Inflammatory macrophage treated with lipopolysaccharide for 4 hours (primary cell): ENCODE measurements at places on chromosomes 6 and 20.

- no peak for DNase-seq
These were observed 231.4 kb downstream of the ARID1B start for GRCh38 chr6:157008568-157008967.

DNA sequence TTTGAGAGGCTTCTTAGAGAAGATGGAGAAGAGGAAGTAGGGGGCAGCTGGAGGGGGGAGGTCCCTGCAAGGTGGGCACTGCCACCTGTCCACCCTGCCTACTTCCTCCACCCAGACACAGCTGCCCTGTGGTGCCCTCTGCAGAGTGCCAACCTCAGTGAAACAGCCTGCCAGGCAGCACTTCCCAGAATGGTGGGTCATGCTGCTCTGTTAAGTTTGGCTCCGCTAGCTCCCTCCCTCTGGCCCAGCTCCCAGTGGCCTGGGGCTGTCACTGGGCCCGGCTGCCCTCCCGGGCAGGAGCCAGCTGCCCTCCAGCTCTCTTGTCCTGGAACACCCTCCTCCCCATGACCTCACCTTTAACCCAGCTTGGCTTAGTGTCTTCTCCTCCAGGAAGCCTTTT lies 5.1 kb upstream of the EPB41L1 start:
- no peak for DNase-seq

- DNase-seq, result no peak
These were observed 10.8 kb downstream of the DYNLRB1 start for GRCh38 chr20:34527016-34527415.

- DNase-seq, result no peak
These were observed 144.8 kb downstream of the SASH1 start for GRCh38 chr6:148487461-148487860.

GRCh38 chr20:24914388-24915241 lies 34.5 kb upstream of the CST7 start:
- DNase-seq, result no peak

DNA sequence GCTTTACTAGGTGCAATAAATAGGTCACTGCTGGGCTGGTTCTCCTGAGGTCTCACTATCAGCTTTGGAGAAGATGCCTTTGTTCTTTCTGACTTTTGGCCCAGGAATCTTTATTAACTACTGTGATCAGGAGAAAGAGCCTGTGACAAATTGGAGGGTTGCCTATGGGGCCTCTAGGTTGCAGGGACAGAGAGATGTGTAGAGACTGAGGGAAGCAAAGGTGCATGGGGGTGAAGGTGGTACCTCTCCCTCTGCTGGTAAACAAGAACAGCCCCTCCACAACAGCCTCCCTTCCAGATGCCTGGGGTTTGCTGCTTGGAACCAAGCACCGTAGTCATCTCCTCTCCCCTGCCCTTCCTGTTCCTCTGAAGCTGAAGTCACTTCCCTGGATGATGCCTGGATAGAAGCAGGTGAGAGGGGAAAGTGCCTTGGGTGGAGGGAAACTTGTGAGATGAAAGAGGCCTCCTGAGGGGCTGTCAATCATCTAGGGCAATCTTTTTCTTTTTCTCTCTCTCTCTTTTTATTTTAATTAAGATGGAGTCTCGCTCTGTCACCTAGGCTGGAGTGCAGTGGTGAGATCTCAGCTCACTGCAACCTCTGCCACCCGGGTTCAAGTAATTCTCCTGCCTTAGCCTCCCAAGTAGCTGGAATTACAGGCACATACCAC lies 57.4 kb upstream of the DUSP22 start:
- DNase-seq, result no peak

DNA sequence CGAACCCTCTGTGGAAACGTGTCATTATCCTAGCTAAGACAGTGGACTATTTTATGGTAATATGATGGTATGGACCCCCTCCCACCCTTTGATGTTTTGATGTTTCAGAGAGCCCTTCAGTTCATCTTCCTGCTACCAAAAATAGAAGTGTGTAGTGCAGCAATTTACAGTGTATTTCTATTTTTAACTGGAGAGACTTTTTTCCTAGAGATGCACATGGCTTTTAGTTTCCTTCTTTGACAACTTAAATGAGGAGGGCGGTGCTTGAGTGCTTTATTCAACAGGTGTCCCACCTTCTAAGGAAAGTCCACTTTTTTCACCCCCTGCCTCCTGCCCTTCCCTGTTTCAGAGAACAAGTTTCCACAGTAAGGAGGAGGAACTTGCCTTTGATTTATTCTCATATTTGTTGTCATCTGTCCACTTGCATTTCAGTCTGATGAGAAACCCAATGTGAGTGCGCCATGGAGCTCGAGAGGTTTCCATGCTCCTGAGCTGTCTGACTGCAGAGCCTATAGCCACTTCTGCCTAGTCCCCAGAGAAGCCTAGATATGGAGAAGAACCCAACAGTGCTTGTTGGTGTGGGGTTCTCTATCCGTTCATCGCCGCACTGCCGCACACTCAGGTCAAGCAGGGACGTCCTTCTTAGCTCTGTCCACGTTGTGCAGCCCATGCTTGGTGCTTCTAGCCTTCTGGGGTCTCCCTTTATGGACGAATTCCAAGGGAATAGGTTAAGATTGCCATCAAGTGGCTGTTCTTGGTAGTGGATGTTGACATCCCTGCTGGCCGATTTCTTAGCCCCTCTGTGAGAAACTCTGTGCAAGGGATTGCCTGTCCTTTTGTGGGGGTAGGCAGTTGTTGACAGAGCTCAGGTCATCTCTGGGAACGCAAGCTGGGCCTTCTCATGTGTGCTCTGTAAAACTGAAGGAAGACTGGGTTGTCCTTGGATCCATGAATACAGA lies 144.2 kb downstream of the JARID2 start:
- DNase-seq, result peak; percentile 35

DNA sequence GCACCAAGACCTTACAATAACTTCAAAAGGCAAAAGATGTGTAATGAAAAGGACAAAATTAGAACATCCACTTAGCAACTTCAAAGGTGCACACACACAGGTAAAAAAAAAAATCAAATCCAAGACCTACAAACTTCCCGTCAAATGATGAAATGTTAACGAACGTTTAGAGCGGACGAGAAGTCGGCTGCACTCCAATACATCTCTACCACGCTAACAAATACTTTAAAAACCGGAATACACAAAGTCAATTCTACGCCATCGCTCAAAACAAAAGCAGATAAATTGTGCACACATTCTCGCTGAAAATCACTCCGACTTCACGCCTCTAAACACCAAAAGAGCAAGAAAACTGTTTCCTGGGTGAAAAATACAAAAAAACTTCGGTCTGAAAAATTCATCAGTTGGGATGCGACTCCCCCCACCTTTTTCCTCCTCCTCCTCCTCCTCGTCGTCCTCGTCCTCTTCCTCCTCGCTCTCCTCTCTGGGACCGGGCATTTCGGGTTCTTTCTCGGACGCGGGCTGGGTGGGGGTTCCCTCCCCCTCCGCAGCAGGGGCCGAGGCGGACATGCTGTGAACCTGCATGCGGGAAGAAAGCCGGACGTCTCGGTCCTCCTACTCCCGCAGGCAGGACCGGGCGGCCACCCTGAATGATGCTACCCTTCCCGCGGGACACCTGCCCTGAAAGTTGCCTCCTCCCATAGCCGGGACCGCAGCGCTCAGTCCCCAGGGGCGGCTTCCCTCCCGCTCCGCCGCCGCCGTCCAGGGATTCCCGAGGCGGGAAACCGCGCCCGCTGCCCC lies 712 bp downstream of the DEK start:
- peak; percentile 35 for DNase-seq

DNA sequence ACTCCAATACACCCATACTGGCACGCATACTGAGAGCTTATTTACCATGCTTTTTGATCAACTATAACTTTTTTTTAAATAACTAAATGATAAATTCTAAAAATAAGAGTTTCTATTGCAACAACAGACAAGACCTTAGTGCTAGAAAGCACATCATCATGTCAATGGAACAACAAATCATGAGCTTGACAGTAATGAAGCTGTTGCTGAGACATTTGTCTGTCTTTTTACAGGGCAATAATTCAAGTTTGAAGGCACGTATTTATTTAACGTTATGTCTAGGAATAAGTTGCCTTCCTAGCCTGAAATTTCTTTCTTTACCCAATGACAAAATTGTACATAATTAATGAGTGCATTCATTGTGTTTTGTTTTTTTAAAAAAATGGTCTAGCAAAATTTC lies 299.2 kb downstream of the EYA4 start:
- DNase-seq, result no peak

GRCh38 chr6:24581084-24581669 lies 64.8 kb downstream of the KIAA0319 start:
- peak; percentile 68 for DNase-seq

- DNase-seq, result no peak
These were observed 58.1 kb upstream of the FOXQ1 start for GRCh38 chr6:1253816-1254215.

GRCh38 chr6:37922563-37922962 lies 103.0 kb downstream of the ZFAND3 start:
- DNase-seq, result no peak

DNA sequence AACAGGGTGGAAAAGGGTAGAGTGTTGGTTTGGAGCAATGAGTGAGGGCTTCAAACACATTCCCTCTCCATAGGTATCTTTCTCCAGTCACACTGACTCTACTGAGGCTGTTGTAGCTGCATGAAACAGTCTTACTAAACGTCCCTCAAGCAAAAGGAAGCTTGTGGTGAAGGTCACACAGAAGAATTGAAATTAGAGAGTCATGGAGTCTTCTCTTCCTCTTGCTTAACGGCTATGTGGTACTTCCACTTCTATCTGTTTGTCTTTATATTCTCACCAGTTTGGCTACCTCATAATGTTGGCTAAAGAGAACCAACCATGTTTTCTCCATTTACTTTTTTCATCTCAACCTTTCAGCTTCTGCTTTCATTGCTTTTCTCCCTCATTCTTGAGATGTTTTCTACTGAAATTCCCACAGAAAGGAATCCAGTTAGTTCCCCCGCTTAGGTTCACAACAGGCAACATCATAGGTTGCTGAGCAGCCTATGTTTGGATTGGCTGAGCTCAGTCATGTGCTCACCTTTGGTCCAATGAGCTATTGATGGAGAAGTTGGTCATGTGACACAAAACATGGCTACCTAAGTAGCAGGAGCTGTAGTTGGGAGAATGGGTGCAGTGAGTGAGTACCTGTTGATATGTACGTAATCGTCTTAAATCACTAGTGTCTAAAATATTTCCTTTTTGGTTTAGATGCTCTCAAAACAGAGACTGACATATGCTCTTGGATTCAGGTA lies 99.8 kb downstream of the SNAP25 start:
- DNase-seq, result peak; percentile 22

GRCh38 chr20:754904-755303 lies 13.4 kb downstream of the SLC52A3 start:
- DNase-seq, result no peak

DNA sequence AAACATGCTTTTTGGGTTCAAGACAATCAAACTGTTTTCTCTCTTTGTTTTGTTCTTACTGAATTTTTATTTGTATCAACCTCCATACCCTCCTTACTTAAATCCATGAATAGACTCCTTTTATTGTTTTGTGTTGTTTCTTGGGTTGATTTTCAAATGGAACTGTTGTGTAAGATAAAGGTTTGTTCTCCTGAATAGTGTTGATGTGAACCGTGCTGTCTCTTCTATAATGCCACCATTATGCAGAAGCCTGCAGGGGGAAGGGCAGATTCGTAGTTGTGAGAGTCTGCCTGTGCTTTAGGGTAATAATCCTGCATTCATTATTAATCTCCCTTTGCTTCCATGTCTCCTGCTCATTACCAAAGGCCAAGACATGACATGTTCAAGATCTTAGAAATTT lies 105.9 kb downstream of the CDKAL1 start:
- no peak for DNase-seq

DNA sequence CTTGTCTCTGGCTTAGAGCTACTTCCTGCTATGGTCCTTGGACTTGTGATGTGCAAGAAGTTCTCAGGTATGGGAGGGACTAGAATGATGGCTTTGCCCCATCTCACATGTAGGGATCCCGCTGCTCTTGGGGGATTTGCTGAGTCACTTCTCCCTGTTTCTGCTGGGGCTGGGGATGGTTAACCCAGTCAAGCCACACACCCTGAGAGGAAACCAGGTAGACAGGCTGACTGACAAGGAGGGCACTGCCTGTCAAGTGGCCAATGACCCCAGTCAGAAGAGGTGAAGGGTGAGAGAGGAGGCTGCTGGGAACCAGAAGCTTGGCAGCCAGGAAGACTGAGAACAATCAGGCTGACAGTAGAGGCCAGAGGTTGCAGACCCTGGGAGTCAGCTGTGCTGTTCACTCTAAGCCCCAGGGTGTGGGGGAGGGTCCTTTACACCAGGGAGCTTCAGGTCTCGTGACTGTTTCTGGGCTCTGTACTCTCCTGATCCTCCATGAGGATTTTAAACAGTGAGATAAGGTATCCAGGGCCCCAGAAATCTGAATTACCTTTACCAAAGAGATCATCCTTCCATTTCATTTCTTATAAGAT lies 34.6 kb downstream of the HLA-F start:
- no peak for DNase-seq

- no peak for DNase-seq
These were observed 97.8 kb downstream of the BACH2 start for GRCh38 chr6:90198758-90199425.
